ACHN (cell line): ENCODE measurements at places on chromosomes 6 and 20.

DNA sequence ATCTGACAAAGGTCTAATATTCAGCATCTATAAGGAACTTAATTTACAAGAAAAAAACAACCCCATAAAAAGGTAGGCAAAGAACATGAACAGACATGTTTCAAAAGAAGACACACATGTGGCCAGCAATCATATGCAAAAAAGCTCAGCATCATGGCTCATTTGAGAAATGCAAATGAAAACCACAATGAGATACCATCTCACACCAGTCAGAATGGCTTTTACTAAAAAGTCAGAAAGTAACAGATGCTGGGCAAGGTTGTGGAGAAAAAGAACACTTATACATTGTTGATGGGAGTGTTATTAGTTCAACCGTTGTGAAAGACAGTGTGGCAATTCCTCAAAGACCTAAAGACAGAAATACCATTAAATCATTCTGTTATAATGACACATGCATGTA, 289.9 kb upstream of the MMS22L start:
- no peak for DNase-seq

DNA sequence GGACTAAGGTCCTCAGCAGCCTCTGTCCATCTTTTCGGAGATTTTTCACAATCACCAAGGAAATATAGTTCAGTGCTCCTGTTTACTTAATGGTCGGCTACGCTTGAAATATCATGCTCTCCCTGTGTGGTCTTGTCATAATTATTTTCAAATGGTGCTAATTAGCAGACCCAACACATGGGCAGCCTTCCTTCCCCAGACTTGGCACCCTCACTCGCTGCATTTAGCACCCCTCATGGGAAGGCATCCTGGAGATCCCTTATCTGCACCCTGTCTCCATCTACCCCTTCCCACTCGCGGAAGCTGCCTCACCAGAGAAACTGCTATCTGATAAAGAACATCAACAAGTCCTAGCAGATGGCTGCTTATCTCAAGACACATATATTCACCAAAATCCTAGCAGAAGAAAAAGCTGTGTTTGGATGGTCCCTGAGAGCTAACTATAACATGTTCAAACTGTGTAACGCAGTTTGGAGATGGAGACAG, 131.0 kb upstream of the ESR1 start:
- DNase-seq = no peak

- DNase-seq = no peak
Measured at GRCh38 chr20:54340667-54341081, 132.8 kb downstream of the PFDN4 start.

GRCh38 chr20:23178806-23179205, 92.7 kb upstream of the CD93 start:
- DNase-seq = no peak

GRCh38 chr6:155143029-155143577, 120.7 kb upstream of the CLDN20 start:
- peak; percentile 25 for DNase-seq

DNA sequence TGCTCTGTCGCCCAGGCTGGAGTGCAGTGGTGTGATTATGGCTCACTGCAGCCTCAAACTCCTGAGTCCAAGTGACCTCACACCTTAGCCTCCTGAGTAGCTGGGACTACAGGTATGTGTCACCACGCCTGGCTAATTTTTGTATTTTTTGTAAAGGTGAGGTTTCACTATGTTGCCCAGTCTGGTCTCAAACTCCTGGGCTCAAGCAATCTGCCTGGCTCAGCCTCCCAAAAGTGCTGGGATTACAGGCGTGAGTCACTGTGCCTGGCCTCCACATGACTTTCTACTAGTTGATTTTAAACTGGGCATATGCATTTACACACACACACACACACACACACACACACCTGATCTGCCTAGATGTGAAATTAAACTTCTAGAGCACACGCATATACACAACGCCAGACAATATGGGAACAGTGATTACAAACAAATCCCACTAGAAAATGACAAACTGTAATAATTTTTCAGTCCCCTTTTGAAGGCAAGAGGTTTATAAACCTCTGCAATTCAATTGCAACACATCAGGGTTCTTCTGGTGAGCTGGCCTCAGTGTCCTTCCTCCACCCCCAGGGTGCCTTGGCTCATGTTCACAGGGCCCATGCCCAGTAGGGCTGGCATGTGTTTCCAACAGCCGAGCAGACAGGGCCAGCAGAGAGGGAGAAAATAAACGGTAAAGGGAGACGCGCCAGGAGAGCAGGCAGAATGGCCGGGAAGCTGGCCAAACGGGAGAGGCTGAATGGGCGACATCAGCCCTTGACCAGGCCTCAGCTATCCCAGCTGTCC, 31.2 kb downstream of the PARD6B start:
- peak; percentile 72 for DNase-seq

GRCh38 chr6:36662827-36663256, 15.7 kb upstream of the CDKN1A start:
- DNase-seq = no peak

DNA sequence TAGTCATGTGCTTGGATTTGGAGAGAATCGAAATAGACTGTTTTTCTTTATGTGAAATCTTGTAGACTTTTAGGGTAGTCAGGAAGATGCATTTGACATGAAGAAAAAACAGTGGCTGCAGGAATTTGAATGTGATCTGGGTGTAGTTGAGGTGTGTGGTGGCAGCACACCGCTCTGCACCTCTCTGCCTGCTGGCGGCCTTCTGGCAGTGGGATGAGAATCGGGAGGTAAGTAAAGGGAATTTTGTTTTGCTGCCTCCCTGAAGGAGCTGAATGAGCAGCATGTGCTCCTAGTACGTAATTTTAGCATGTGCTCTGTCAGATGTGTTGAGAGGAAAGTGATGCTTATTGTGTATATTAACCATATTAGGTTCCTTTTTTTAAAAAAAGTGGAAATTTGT, 3.2 kb downstream of the TPD52L2 start:
- no peak for DNase-seq

- DNase-seq = no peak
Measured at GRCh38 chr6:90464507-90464906, 122.4 kb downstream of the MAP3K7 start.

- no peak for DNase-seq
Measured at GRCh38 chr20:58986968-58987517, 6.0 kb downstream of the NELFCD start.

- DNase-seq = no peak
Measured at GRCh38 chr6:87807475-87807874, 105.4 kb upstream of the AKIRIN2 start.

GRCh38 chr6:129776542-129777330, 66.8 kb upstream of the ARHGAP18 start:
- no peak for DNase-seq

- no peak for DNase-seq
Measured at GRCh38 chr6:5992551-5993225, 14.0 kb downstream of the NRN1 start.

DNA sequence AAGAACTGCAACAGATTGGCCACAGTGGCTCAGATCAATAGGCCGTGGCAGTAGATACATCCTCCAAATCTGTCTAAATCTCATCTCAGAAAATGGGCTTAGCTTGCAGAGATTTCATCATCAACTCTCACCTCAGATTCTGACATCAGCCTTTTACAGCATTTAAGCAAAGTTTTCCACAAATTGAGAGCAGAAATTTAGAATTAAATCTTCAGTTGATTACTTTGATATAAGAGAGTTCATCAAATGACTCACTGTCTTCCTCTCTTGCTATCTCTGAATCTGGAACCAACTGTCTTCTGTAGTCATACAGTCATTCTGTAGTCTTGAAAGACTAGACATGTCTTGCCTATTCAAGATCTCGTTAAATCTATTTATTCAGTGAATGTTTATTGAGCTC, 45.2 kb upstream of the CTAGE9 start:
- no peak for DNase-seq

DNA sequence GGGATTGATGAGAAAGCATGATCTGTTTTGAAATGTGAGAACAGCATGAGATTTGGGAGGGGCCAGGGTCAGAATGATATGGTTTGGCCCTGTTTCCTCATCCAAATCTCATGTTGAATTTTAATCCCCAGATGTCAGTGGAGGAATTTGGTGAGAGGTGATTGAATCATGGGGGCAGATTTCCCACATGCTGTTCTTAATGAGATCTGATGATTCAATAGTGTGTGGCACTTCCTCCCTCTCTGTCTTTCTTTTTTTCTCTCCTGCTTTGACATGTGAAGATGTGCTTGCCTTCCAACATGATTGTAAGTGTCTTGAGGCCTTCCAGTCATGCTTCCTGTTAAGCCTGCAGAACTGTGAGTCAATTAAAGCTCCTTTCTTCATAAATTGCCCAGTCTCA, 1060.3 kb upstream of the CITED2 start:
- DNase-seq = no peak

DNA sequence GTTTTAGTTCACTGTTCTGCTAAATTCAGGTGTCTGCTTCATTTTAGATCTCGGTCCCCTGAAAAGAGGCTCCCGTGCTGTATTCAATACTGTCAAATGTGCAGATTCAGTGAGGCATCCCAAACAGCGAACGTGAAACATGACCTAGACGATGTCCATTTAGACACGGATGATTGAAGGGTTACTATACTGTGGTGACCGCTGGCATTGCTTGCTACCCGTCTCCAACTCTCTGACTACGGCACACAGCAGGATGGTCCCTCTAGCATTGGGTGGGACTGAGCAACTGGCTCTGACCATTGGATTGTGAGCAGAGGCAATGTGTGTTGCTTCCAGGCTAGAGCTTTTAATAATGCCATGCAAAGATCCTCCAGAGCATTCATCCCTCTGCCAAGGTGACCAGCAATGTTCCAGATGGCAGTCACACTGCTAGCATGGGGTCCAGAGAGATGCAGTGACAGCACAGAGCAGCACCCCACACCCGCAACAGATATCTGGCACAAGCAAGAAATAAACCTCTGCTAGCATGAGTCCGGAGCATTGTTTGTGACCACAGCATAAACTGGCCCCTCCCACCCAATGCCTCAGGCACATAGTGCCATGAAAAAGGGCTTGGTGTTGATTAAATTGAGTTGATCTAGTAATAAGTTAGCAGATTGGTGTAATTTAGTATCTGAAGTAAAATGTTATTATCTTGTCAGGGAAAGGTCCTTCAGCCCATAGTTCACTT, 9.0 kb downstream of the METTL24 start:
- no peak for DNase-seq

DNA sequence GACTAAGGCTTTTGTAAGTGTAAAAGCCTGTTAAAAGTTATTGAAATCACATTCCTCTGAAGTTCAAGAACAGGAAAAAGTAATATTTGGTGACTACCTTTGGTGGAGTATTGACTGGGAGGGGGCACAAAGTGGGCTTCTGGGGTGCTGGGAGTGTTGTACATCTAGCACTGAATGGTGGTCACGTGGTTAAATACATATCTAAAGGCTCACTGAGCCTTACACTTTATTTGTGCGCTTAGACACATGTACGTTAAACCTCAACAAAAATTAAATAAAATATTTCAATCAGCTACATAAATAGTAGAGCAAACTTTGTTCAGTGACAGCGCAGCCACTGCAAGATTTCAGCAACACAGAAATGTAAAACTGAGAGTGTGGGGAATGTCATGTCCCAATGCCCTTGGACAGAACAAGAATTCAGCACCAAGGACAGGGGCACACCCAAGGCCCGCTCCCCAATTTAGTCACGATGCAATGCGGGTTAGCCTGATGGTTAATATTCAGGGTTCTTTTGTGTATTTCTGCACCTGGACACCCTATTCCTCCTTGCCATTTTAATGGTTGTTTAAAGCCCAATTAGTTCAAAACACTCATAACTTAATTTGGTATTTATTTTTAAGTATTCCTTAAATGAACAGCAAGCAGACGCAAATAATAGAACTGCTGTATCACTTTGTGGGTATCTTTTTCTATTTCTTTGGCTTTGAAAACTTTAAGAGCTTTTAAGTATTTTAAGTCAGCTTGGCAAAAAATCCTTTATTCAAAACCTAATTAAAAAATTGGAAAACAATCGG, 37.4 kb downstream of the ANGPT4 start:
- peak; percentile 37 for DNase-seq

DNA sequence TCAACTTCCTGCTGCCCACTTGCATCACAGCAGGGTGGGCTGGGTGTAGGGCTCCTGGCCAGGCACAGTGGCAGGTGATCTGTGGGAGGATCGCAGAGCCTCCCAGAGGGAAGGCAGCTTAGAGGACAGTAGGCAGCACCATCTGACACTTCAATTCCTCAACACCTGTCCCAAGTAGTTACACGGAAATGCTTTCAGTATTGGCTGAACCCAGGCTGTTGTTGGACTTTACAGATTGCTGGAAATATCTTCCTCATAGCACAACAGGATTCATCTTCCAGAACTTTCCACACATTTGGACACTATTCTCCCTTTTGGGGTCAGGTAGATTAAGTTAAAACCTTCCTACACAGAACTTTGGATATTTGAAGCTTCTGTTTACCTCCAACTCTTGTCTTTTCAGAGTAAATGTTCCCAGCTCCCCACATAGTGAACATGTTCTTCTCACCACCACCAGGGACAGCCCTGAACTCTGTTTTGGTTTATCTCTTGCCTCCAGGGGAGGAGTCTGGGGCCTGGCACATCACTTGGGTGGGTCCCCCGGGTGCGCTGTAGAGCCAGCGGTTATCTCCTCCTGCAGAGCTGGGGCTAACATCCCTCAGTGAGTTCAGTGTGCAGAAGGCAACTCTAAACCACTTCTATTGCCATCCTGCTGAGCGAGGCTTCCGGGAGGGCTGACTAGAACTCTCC, 3.5 kb upstream of the SLC22A2 start:
- DNase-seq = no peak

GRCh38 chr20:38970302-38970701, 8.2 kb downstream of the DHX35 start:
- DNase-seq = peak; percentile 39

DNA sequence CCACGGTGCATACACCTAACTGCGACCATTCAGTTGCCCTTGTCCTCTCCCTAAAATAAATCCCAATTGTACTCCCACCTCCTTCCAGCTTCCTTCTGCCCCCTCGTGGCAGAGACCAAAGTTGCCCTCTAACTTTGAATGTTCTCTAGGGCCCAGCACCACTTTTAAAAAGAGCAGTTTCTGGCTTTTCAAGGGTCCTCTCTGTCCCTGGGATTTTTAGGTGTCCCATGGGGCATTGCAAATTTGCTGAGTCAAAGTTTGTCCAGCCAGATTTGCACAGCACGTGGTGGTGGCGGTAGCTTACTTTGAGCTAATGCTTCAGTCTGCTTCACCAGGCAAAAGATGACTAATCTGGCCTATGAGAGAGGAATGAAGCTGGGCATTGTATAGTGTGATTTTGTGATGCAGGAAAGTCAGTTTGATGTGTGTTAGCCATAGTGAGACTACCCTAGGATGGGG, 100.2 kb downstream of the PERP start:
- DNase-seq = peak; percentile 35

GRCh38 chr6:168166627-168167026, 87.6 kb upstream of the FRMD1 start:
- DNase-seq = no peak

- DNase-seq = no peak
Measured at GRCh38 chr20:37890643-37891042, 12.3 kb upstream of the VSTM2L start.

GRCh38 chr6:121465101-121465500, 29.7 kb downstream of the GJA1 start:
- no peak for DNase-seq
